ENCODE measurements at places on chromosomes 4 and X.

- no peak for DNase-seq
Observed at GRCh38 chr4:79763486-79764075, 309.4 kb downstream of the ANTXR2 start.

- no peak for DNase-seq
Observed at GRCh38 chrX:154446430-154446829, 2.5 kb downstream of the FAM50A start.

- no peak for DNase-seq
Observed at GRCh38 chr4:140255467-140255866, 101.5 kb upstream of the MAML3 start.

- no peak for DNase-seq
Observed at GRCh38 chr4:133865612-133866327, 335.8 kb downstream of the PABPC4L start.

All from left colon (tissue), 2 donors.